ENCODE measurements at places on chromosomes 12 and 14.

DNA sequence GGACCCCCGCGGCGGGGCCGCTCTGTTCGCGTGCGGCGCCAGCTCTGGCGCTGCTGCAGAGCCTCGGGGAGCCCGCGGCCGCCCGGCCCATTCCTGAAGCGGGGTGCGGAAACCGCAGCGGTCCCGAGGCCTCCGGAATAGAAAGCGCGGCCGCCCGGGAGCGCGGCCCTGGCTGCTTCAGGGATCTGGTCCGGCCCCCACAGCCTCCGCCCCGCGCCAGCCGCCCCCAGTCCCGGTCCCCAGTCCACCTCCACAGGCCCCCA lies 204 bp downstream of the HSP90AA1 start:
- DNase-seq: no peak

DNA sequence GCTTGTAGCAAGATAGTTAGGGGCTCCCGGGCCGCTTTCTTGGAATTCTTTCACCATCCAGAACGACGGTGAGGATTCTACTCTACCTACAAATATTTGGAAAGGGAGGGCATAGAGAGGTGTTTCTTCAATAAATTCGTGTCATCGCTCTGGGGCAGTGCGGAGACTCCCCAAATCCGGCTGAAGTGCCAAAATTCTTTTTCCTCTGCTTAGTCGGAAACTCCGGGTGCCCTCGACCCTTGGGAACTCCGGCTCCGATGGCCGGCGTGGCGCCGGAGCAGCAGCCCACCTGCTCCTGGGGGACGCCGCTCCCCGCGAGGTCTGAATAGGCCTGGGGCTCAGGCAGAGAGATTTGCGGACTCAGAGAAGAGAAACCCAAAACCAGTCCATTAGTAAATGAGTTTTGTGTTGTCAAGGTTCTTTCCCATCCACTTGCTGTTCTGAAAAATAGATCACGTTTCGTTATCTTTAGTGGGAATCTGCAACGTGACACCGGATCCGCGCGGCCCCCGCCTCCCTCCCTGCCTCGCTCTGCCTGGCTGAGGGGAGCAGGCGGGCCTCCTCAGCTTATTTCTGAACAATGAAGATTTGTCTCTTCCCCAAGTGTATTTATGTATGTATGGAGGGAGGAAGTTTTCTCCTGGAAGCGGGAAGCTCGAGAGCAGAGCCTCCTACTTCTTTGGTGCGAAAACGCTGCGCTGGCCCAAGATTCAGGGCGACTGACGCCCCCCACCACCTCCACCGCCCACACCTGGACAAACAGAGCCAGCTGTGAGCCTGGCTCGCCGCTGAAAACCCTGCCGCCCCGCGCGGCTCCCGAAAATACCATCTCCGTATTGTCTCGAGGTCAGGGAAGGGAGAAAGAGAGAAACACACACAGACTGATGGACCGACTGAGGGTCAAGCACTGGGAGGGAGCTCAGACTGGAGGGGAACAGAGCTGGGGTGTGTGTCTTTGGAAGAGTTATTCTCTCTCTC lies 3.7 kb upstream of the SIX1 start:
- no peak for DNase-seq

DNA sequence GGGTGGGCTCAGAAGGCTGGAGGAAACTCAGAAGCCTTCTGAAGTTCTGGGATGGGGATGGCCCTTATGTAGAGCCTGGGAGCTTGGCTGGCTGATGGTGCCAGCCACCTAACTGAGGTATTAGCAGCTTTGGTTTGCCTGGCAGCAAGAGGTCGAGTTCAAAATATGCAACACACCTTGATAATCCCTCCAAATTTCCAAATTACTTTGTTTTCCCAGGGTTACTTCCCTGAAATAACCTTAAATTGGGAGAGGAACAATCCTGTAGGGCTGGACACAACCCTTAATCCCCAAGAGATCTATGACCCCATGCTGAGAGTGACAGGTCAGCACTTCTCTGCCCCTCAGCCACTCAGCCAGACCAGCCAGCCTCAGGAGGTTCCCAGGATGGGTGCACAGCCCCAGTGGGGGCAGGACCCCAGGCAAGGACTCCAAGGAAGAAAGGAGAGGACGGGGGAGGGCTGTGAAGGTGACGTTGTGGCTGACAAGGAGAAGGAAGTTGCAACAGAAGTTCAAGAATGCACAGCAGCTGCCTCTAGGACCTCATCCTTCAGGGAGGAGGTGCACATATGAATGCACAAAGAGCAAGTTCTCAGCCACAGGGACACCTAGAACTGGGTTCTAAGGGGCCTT lies 18.6 kb upstream of the KRT77 start:
- DNase-seq: no peak

- DNase-seq: no peak
Measured at GRCh38 chr12:53750812-53751335, 905 bp downstream of the CISTR start.

DNA sequence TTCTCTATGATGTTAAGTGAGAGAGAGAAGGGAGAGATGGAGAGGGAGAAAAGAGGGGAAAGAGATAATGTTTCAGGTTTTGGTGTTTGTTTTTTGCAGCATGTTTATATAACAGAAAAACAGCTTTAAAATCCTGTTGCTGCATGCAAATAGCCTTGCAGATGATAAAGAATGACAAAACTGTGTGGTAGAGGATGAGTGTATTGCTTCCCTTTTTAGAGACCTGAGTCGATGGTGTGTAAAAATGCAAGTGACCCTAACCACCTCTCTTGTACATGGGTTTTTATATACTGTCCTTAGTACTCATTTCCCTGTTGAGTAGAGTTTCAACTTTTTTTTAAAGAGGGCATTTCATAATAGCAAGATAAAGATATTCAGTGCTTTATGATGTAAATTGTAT lies 249.1 kb downstream of the AKAP6 start:
- DNase-seq: no peak

DNA sequence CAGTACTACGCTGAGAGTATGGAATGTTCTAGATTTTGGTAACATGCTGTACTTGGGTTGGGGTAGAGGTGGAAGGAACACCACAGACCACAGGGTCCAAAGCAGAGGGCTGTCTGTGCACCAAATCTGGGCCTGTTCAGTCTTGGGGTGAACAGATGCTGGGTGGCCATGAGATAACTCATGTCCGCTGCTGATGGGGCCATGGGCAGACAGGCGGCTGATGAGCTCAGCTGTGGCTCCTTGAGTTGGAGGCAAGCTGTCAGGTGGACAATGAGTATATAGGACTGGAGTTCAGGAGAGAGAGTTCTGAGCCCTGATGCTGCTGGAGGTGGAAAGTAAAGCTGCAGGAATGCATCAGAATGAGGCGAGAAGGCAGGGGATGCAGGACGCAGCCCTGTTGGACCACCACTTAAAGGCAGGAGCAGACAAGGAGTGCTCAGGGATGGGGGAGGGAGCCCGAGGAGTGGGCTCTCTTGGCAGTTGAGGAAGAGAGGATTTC lies 6.2 kb downstream of the SMIM41 start:
- DNase-seq: no peak

- no peak for DNase-seq
Measured at GRCh38 chr12:23771240-23771949, 178.1 kb downstream of the SOX5 start.

DNA sequence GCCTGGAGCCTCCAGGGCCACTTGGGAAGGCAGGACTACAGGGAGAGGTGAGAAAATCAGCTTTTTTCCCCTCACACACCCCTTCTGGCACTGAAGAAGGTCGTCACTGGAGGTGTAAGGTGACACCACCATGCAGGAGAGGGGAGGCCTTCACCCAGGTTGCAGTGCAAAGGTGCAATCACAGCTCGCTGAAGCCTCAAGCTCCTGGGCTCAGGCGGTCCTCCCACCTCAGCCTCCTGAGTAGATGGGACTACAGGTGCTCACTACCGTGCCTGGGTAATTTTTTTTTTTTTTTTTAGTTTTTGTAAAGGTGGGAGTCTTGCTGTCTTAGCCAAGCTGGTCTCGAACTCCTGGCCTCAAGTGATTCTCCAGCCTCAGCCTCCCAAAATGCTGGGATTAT lies 93.6 kb downstream of the TNFAIP2 start:
- no peak for DNase-seq

- no peak for DNase-seq
Measured at GRCh38 chr12:109295764-109296425, 13.2 kb downstream of the FOXN4 start.

DNA sequence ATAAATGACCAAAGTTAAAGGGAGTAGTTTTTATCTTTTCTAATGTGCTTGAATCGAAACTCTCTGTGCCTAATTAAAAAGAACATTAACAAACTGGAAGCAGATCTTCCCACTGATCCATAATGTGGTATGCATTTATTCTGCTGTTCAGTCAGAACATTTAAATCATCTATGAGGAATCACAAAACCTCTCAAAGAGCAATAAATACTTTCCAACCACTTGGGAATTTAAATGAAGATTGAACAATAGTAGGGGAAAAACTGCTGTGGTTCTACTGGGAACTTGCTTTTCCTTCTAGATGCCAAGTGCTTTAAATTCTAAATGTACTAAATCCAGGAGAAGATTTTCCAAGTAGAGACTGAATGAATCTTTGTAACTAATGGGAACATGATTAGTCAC lies 12.3 kb upstream of the CHPT1 start:
- DNase-seq: no peak

Data from GF-D8 (cell line).